Suprapubic skin (tissue), 4 donors: ENCODE measurements at places on chromosomes 7 and 10.

- DNase-seq = no peak
These were observed 67.8 kb downstream of the GSAP start for GRCh38 chr7:77348371-77348813.

DNA sequence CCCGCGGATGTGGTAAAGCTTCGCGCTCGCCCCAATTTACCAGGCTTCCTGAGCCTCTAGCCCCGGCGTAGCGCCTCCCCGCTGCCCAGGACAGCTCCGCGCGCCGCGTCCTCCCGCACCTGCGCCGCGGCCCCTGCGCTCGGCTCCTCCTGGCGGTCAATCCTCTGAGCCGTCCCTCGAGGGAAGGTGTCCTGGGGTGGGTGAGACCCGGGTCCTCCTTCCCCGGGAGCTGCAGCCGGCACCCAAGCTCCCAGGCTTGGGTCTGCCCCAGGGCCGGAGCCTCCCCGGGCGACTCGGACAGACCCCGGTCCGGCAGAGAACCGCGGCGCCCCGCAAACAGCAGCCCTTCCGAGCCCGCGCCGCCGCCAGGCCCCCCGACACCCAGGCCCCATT lies 512 bp downstream of the OSBPL3 start:
- DNase-seq = peak; percentile 82

DNA sequence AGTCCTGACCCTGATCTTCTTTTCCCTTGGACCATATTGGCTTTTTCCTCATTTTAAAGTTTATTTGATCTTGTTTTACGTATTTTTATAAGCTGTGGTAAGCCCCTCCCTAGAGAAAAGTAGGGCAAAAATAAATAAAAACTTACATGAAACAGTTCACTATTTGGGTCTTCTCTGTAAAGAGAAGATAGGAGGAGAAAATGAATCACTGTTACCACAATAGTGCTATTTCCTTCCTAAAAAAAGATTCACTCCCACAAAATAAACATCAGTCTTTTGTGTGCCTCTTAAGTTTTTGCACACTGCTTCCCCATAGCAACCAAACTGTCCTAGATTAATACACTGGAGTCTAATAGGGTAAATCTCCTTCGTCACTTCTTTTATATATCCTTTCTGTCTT lies 1.4 kb upstream of the SVIL start:
- DNase-seq = no peak

- no peak for DNase-seq
These were observed 9.3 kb downstream of the TMEM248 start for GRCh38 chr7:66930341-66930740.

DNA sequence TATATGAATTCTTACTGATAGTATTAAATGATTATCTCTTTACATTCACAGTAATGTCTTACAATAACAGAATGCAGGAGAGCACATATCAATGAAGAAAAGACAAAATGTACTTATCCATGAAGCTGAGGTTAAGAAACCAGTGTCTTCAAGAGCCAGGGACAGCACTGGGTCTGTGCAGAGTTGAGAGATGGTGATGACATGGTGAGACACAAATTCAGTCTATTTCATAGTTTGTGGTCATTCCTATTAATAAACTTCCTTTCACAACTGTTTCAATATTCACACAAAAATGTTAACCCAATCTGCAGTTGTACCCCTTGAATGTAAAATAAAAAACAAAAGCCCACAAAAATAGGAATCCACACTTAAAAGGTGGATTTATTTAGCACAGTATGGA lies 5.3 kb upstream of the MAGI2 start:
- no peak for DNase-seq

- DNase-seq = no peak
These were observed 389.6 kb upstream of the PODXL start for GRCh38 chr7:131945957-131946544.
